NCI-H2081 treated with DMSO at 0.1 percent for 48 hours (cell line): ENCODE measurements at places on chromosomes 1 and 21.
A peak's percentile ranks its signal among the peaks of the same experiment; 100 is the strongest.

DNA sequence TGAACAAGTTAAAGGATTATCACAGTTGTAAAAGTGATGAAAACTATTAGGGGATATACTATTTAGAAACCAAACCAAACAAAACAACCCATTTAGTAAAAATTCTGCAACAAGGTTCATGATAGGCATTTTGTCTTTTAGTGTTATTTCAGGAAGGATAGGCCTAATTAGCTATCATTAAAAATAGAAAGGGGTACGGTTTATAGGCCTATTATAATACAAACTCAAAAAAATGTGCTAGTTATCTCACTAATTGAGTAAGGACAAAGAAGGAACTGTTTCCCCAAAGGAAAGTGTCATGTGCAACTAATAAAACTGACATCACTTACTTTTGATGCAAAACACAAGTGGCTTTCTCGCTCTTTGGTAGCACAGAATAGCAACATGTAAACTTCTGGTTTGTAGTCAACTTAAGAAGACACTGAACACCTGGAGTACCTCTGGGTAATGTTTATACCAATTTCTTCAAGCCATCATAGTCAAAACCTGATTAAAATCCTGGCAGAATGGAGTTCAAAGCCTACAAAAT is 28.5 kb downstream of the SLC16A1 start:
- DNase-seq, result no peak

- no peak for DNase-seq
These were observed 25.2 kb downstream of the VN1R5 start for GRCh38 chr1:247281001-247281574.

- no peak for DNase-seq
These were observed 59.6 kb downstream of the EXTL2 start for GRCh38 chr1:100834777-100835660.

- DNase-seq, result no peak
These were observed 251.8 kb upstream of the VAMP3 start for GRCh38 chr1:7519181-7519860.

- DNase-seq, result no peak
These were observed 66.1 kb downstream of the ALG14 start for GRCh38 chr1:95006681-95007080.

DNA sequence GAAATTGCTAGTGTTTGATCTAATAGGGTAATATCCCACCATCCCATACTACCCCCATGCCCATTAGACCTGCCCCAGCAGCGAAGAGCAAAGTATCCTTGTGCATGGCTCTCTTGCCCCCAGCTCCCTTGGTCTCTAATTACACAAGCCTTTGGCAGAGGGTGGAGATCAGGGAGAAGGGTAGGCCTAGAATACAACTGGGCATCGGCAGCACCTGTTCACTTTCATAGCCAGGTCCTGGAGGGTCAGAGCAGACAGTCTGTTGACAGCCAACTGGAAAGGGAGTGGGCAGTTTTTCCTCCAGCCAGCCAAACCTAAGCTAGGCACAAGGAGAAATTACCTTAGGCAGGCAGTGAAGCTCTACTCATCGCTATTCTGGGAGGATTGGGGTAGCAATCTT is 2.7 kb upstream of the PIGC start:
- DNase-seq, result no peak

- no peak for DNase-seq
These were observed 101.1 kb downstream of the PAX7 start for GRCh38 chr1:18731591-18732235.

DNA sequence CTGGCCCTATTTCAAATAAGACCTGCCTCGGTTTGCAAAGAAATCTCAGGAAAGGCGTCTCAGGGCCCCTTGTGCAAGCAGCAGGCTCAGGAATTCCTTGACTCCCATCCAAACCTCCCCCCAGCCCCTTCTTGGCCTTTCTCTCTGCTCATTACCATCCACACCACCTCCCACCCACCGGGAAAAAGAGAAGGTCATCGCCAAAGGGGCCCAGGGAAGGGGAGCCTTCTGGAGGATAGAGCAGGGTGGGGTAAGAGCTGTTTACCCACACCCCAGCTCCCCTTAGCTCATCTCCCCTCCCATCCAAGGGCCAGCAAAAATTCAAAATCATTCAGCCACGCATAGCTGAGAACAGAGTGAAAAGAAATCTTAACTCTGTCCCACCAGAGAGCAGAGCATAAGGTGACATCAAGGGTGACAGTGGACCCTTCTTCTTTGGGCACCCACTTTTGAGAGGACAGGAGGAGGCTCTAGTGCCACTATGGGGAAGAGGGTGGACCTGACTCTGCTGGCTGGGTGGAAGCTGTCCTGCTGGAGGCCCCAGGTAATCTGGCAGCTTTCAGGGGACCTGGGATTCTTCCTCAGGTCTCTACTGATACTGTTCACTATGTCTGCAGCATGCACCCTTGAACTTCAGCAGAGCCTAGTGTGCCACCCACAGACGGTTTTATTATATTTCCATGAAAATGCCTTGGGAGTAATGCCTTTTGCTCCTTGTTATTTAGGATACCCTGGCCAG is 3.9 kb upstream of the WNT2B start:
- DNase-seq, result no peak

DNA sequence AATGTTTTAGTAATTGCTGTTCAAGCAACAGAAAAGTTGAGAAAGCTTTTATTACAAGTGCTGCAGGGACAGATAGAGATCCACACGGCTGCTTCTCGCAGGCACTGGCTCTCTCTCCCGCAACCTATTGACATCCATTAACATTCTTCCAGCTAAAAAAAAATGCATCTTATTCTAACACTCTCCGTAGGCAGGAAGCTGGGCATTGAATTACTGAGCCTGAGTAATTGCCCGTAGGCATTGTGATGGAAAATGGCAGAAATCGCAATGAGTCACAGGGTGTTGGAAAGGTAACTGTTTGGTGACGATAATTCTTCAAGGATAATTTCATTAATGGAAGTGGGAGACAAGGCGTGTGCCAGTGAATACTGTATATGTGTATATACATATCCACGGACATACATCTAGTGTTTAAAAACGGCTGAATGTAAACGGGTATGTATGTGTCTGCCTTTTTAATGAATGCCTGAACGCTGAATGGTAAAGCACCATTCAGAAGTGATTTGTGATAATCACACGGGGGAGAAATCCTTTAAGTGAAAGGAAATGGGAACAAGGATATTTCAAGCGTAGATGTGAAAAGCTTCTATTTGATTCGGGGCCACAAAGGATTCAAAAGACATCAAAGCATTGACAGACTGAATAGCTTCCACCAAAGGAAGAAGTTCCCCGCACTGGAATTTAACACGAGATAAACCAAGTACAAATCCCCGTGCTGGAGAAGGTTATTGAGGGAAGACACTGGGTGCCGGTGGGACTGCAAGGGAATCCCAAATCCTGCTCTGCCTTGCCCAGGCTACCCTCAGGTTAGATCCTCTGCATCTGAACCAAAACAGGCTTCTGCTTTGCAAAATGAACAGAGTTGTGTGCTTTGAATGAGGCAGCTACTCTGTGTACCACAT is 567.2 kb downstream of the NPHP4 start:
- DNase-seq, result no peak

- DNase-seq, result peak; percentile 42
These were observed 475.4 kb upstream of the NR5A2 start for GRCh38 chr1:199551967-199552565.

GRCh38 chr21:44433791-44434567 is 21.3 kb upstream of the LRRC3 start:
- DNase-seq, result no peak

- DNase-seq, result no peak
These were observed 19.8 kb downstream of the NENF start for GRCh38 chr1:212452323-212453155.

DNA sequence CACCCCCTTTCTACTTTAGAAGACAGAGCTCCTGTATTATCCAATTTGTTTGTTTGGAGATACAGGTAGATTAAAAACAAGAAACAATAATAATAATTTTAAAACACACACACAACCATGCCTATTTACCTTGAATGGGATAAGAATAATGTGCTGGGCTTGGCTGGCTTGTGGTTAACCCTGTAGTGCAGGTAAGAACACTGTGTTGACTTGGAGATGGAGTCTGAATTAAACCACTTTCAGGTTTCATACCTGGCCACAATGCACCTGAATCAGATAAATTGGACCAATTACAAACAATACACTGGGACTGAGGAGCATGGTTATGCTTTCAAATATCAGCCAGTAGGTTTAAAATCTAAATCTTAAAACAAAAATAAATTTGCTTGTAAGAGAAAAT is 60.8 kb downstream of the EYA3 start:
- DNase-seq, result no peak

DNA sequence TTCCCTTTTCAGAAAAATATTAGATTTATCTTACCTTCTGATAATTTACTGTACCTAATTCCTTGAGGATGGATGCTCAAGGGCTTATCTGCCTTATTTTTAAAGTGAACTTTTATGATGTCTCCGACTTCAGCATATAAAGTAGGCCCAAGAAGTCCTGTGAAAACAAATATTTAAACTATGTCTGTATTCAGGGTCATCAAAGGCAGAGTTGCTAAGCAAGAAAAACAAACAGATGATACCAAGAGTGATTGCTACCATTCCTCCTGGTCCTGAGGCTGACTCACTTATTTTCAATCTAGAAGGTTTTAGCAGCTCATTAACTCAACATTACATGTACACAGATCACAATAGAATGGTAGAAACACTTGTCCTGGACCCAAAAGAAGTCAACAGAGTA is 14.1 kb downstream of the F5 start:
- no peak for DNase-seq

DNA sequence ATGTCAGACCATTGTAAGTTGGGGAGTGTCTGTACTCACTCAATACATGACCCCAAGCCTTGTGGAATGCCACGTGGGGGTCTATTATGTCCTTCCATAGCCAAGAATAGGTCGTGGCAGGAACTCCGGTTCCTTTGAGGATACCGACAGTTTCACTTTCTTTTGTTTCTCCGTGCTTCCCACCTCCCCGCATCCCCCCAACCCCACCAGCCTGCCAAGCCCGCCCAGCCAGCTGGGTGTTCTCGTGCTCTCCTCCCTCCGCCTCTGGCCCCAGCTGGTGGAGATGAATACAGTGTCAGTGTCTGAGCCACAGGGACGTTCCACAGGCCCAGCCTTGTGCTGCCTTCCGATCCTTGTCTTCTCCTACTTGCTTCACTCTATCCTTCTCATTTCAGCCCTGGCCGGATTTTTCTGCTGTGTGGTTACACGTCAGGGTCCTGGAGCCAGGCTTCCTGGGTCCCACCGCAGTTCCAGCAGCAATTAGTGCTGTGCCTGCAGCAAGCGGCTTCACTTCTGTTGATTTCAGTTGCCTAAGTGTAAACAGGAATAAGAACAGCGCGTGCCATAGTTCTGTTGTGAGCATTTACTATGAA is 4.1 kb upstream of the AGTRAP start:
- no peak for DNase-seq

DNA sequence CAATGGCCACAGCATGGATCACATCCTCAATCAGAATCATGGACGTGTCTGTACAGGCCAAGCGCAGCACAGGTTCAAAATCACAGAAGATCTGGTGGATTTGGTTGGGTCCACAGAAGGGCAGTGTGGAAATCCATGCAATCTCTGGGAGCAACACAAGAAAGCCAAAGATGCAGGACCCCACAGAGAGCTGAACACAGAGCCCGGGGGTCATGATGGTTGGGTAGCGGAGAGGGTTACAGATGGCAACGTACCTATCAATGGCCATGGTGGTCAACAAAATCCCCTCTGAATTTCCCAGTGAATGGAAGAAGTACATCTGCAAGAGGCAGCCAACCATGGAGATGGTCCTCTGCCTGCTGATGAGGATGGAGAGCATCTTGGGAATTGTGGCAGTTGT is 3.9 kb upstream of the OR6K3 start:
- DNase-seq, result no peak

GRCh38 chr21:29762570-29763082 is 177.2 kb downstream of the GRIK1 start:
- no peak for DNase-seq

DNA sequence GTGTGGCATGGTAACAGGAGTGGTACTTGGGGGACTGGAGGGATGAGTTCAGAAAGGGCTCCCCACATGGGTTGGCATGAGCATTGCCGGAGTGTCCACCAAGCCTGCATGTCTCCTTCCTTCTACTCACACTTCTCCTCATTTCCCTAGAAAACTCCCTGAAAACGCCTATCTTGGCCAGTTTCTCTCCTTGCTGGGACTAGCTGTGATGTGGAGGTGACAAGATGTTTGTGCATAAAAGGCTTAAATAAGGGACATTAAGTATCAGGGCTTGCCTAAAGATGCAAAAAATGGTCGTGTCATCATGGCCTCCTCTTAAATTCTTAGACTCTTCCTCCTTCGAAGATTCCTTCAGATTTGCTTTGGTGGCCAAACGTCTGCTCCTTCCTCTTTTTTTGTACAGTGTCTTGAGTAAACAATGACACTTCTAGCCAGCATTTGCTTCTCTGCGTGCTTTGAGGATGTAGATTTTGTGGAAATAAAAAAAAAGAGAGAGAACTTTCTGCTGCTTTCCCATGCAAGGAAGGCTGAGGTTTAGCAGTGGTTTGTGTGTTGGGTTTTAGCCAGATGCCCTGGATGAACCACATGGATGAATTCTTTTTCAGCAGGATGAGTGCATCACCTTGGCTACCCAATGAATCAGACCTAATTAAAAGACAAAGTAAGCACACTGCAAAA is 239.1 kb upstream of the IRF2BP2 start:
- no peak for DNase-seq

GRCh38 chr1:39076127-39076798 is 50.1 kb downstream of the NDUFS5 start:
- no peak for DNase-seq

- DNase-seq, result no peak
These were observed 68.9 kb downstream of the TENT5C start for GRCh38 chr1:117674521-117675400.

DNA sequence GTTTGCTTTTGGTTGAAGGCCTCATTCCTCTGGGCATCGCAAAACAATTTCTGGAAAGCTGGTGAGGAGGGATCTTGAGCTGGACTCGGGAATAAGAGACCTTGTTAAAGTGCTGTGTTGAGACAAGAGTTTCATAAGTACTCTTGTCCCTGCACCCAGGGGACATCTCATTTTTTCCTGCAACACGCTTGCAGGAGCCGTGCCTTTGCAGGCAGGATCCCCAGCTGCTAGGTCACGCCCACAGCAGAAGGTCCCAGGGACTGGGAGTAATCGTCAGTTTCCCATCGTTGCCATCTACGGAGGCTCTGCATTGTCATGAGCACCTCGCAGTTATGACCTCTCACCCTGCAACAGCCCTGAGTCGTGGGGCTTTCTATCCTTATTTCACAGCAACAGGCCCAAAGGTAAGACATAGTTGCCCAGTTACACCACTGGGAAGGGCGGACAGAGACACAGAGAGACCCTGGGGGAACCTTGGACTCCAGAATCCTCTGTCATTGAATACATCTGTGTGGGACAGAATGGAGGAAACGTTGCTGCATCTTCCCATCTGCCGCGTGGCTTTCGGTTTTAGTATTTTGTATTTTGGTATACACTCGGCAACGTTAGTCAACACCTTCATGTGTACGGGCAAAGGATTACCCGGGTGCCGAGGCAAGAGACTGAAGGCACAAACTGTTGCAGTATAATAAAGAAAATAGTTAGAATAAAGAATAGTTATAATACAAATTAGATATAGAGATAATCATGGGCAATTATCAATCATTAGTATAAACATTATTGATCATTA is 60.4 kb upstream of the DMRTB1 start:
- DNase-seq, result no peak
